Brain microvascular endothelial cell (primary cell): ENCODE measurements at places on chromosomes 12 and 14.

- DNase-seq: peak; percentile 45
These were observed 4.9 kb upstream of the LRIG3 start for GRCh38 chr12:58925111-58925611.

DNA sequence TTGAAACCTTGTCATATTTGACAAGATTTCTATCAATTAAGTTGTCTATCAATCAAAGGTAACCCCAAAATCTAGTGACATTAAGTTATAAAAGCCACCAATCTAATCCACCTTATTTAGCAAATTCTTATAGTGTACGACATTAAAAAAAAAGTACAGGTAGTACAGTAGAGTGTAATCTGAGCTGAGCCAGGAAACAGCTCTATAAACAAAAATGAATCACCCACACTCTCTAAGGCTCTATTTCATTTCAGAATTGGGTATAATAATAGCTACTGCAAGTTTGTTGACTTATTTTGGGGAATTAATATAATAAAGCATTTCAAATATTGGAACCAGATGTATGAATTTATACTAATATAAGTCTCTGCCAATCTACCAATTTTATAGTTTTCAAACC is 342.4 kb upstream of the FLRT2 start:
- no peak for DNase-seq

GRCh38 chr12:104596898-104597843 is 140.4 kb downstream of the CHST11 start:
- no peak for DNase-seq

GRCh38 chr12:106141452-106141851 is 2.7 kb upstream of the NUAK1 start:
- no peak for DNase-seq

- DNase-seq: no peak
These were observed 494.3 kb upstream of the GARIN6 start for GRCh38 chr12:99153293-99153692.

DNA sequence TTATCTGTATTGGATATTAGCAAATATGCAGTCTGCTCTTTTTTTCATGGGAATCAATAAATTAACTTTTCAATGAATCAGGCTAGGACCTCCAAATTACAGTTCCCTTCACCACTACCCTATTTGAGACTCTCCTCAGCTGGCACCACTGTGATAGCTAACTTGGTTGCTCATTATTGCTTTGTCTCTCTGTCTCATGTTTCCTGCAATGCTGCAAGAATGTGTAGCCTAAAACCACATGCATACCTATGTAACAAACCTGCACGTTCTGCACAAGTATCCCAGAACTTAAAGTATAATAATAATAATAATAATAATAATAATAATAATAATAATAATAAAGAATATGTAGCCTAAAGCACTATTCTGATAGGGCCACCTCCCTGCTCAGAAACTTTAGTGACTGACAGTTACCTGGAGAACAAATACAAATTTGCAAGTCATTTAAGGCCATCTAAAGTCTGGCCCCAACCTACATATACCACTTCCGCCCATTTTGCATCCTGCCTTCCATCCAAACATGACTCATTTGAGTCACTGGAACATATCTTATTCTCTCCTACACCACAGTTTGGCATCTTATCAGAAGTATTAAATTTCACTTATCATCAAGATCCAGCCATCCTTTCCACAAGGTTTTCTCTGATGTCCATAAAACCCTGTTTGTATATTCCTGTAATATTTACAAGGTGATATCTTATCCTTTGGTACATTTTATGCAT is 215.1 kb downstream of the LRRK2 start:
- no peak for DNase-seq

- DNase-seq: no peak
These were observed 507.1 kb downstream of the DIO2 start for GRCh38 chr14:79704041-79704807.

GRCh38 chr12:109864916-109865315 is 15.4 kb downstream of the GLTP start:
- DNase-seq: no peak

DNA sequence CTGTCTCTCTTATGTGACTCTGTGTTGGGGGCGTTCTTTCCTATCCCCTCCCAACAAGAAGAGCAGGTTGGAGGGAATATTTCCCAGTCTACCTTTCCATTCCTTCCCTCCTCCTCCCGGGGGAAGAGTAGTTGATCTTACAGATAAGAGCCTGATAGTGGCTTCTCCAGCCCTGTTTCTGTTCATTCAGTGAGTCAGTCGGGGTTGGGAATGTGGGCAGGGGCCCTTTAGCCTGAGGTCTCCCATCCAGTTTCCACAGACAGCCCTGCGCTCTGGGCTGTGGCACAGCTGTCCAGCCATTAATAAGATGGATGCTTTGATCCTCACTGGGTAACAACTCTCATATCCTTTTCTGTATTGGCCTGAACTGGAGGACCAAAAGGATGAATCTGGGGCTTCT is 18.1 kb upstream of the PPP1R1A start:
- no peak for DNase-seq

- no peak for DNase-seq
These were observed 57.1 kb upstream of the LHX5 start for GRCh38 chr12:113528606-113529293.

GRCh38 chr14:71607056-71607455 is 325.2 kb upstream of the RGS6 start:
- DNase-seq: no peak

DNA sequence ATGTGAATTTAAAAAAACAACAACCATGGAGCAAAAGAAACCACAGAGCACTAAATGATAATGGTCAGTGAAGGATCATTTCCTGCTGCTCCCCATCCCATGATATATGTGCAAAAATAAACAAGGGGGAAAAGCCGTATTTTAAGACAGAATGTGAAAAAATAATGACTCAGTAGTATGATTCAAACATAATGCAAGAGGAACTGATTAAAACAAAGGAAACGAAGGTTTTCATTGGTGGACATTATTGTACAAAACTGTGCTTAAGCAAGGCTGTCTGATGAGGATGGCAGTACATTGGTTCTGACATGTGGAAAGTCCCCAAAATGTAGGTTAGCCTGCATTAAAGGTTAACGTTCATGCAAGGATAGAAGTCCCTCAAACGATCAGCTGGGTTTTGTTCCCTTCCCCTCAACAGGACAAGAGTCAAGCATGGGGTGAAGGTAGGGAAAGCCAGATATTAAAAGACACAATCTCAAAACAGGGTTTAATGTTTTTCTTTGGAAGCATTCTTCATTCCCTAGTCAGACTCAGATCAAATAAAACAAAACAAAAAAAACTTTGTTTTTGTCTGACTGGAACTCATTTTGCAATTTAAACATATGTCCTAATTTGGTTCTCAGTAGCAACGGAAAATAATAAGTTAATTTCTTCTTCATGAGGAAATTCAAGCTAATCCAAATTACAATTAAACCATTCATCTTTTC is 26.3 kb upstream of the PTGDR start:
- peak; percentile 65 for DNase-seq

DNA sequence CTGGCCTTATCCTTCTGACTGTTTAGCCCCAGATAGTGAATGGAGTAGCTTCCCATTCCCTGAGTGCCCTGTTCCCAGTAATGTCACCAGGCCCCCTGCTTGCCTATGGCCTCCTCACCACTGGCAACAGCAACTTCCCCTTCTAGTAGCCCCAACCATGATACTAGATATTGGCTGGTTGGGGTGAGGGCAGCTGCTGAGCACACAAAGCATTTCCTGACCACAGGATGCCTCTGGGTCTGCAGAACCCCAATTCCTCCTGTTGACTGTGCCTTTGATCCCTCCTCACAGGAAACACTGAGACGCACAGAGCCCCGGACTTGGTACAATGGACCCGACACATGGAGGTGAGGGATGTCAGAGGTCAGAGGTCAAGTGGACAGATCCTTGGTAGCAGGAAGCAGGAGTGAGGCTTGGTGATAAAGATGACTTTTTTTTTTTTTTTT is 597 bp downstream of the SOAT2 start:
- no peak for DNase-seq

- no peak for DNase-seq
These were observed 105.9 kb downstream of the RBM19 start for GRCh38 chr12:113860059-113860820.

DNA sequence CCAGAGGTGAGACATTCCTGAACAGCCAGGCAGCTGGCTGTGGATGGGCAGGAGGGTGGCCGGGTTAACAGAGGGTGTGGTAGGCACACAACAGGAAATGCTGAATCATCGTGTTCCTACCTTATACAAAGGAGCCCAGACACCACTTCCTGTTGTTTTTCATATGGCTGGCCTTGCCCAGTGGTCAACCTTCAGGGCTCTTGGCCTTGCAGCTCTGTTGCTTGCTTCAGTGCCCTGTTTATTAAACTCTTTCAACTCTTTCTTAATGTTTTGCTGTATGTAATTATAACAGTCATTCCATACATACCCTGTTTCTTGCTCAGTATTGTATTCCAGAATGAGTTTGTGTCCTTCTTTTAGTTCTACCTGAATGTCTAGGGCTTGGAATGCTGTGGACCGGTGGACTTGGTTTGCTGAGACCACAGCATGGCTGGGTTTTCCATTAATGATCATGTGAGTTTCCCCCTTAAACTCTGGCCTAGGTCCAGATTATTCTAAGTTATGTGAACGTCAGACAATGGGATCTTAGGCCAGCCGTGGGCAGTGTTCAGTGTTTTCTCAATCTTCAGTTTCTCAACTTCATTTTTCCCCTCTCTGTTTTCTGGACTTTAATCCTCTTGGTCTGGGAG is 11.9 kb downstream of the CFAP54 start:
- DNase-seq: peak; percentile 53
